ENCODE measurements at places on chromosomes 13 and 19. TPM values are rescaled to one million over a fixed set of nuclear protein-coding genes. Genes with fewer than 3 reads are reported as not detected.

Gene IFNL1
- not detected for total RNA-seq

Gene PDX1
- not detected for total RNA-seq

Gene EID2
- total RNA-seq: 10.2 TPM

Gene SPRED3
- 3.8 TPM for total RNA-seq

Gene TBCB
- total RNA-seq: 145 TPM

Gene FXYD3
- total RNA-seq: 0.45 TPM

Gene ATF5
- 2.9 TPM for total RNA-seq

Gene ZNF560
- 0.36 TPM for total RNA-seq

Gene B3GNT3
- total RNA-seq: not detected

Gene GRIK5
- 19.6 TPM for total RNA-seq

Gene LGALS4
- 3.2 TPM for total RNA-seq

Gene PTGER1
- total RNA-seq: 0.27 TPM

Gene VSIG10L
- 1.5 TPM for total RNA-seq

Measured in cerebellum (tissue), 4 donors.